ENCODE measurements at places on chromosomes 1 and 21.

- no peak overlapping the region for H3K27ac ChIP-seq
- H3K27me3 ChIP-seq = no peaks in the 10 kb centered on the region
- peaks cover 44% of the 10 kb centered on the region for H3K4me1 ChIP-seq
- no peaks in the 10 kb centered on the region for H3K36me3 ChIP-seq
Observed at GRCh38 chr1:14970115-14970798, 183.3 kb upstream of the TMEM51 start.

- H3K27ac ChIP-seq = peak overlapping the region; percentile 83
- no peaks in the 10 kb centered on the region for H3K36me3 ChIP-seq
- no peaks in the 10 kb centered on the region for H3K27me3 ChIP-seq
- DNase-seq = peak; percentile 83
Observed at GRCh38 chr1:25707280-25708016, 90.9 kb downstream of the MAN1C1 start.

GRCh38 chr1:119727991-119728390, 16.3 kb downstream of the PHGDH start:
- no peak overlapping the region for H3K4me3 ChIP-seq
- peaks cover 9% of the 10 kb centered on the region for H3K4me1 ChIP-seq
- peak overlapping the region; percentile 53 for H3K27ac ChIP-seq
- peaks cover 79% of the 10 kb centered on the region for H3K36me3 ChIP-seq
- no peak for DNase-seq

- no peak overlapping the region for H3K27ac ChIP-seq
- no peaks in the 10 kb centered on the region for H3K36me3 ChIP-seq
- H3K4me1 ChIP-seq = peaks cover 11% of the 10 kb centered on the region
- DNase-seq = no peak
- H3K4me3 ChIP-seq = no peak overlapping the region
- H3K27me3 ChIP-seq = peaks cover 20% of the 10 kb centered on the region
Observed at GRCh38 chr1:159943908-159944622, 1.3 kb downstream of the IGSF9 start.

- no peak overlapping the region for H3K4me3 ChIP-seq
- H3K36me3 ChIP-seq = no peaks in the 10 kb centered on the region
- no peak overlapping the region for H3K27ac ChIP-seq
- peaks cover 25% of the 10 kb centered on the region for H3K27me3 ChIP-seq
- H3K4me1 ChIP-seq = peaks cover 6% of the 10 kb centered on the region
- DNase-seq = no peak
Observed at GRCh38 chr1:233907151-233907550, 2.7 kb downstream of the SLC35F3 start.

GRCh38 chr1:74375376-74375775, 137.0 kb downstream of the LRRC53 start:
- no peaks in the 10 kb centered on the region for H3K4me1 ChIP-seq
- H3K27ac ChIP-seq = no peak overlapping the region
- no peaks in the 10 kb centered on the region for H3K36me3 ChIP-seq
- DNase-seq = no peak
- no peaks in the 10 kb centered on the region for H3K27me3 ChIP-seq
